ENCODE measurements at places on chromosomes 12 and 14.

GRCh38 chr12:26555139-26555538 is 277.9 kb downstream of the ITPR2 start:
- no peak for DNase-seq

- DNase-seq = no peak
Observed at GRCh38 chr12:11862798-11863197, 207.9 kb upstream of the BCL2L14 start.

GRCh38 chr14:102046337-102047278 is 40.2 kb downstream of the HSP90AA1 start:
- DNase-seq = no peak

- DNase-seq = no peak
Observed at GRCh38 chr12:22766911-22767420, 142.0 kb downstream of the ETNK1 start.

GRCh38 chr14:64656986-64657385 is 47.2 kb upstream of the PLEKHG3 start:
- no peak for DNase-seq

- DNase-seq = no peak
Observed at GRCh38 chr14:21735639-21736307, 62.2 kb upstream of the OR4E1 start.

DNA sequence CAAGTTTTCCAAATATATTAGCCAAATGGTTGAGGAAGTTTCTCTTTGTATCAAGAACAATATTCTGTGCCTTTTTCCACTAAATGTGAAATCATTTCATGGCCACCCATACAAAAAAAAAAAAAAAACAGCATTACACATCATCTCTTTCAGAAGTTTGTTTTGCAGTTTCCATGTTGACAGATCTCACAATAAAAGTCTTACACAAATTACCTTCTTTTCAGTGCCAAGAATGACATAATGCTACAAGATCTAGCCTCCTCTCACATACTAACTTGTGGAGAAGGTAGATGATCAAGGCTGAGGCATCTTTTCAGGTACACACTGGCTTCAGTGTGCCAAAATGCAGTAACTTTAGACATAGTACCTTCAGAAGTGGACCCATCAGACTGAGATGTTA is 35.3 kb downstream of the PRKD1 start:
- DNase-seq = no peak

DNA sequence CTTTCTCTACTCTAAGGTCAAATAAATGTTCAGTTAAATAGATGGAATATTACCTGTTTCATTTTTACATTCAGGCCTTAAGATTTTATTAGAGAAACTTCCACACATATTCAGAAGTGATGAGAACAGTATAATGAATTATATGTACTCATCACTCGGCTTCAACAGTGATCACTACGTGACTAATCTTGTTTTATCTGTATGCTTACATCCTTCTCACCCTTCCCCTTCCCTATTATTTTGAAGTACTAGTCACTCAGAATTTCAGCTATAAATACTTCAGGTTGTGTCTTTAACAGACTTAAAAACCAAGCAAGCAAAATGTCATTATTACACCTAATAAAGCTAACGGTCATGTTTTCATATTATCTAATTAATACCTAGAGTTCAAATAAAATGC is 34.9 kb downstream of the ETV6 start:
- DNase-seq = no peak

DNA sequence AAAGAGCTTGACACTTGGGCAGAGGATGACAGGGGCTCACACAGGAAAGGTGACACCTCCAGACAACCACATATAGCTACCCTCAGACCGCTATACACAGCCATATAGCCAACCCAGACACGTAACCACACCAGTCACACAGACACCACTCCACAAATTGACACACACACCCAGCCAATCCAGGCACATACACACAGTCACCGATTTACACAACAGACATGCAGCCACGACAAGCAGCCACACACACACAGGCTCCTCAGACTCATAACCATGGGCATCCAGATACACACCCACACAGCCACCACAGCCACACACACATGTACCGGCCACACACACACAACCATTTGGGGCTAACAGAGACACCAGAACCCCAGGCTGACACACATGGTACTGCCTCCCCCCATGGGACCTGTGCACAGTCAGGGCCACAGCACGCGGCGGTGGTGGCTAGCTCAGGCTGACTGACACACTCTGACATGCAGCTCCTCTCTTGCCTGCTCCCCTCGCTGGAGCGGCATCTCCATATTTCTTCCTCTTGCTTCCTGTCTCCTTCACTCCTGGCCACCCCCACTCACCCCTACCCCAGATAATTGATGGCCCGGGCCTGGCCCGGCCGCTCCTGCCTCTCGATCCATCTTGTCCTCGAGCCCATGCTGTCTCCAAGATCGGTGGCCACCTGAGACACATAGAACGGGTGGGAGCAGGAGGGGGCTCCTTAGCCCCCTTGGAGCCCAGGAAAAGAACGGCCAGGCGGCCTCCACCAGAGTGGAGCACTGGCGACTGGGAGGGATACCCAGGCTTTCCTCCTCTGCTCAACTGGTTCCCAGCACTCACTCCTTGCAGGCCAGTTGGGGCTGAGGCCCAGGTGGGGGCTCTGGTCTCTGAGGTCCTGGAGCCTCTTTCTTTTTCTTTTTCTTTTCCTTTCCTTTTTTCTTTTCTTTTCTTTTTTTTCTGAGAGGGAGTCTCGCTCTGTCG is 6.0 kb upstream of the SHMT2 start:
- no peak for DNase-seq

Measured in T-helper 1 cell (primary cell).